ENCODE measurements at places on chromosomes 3 and 15.

DNA sequence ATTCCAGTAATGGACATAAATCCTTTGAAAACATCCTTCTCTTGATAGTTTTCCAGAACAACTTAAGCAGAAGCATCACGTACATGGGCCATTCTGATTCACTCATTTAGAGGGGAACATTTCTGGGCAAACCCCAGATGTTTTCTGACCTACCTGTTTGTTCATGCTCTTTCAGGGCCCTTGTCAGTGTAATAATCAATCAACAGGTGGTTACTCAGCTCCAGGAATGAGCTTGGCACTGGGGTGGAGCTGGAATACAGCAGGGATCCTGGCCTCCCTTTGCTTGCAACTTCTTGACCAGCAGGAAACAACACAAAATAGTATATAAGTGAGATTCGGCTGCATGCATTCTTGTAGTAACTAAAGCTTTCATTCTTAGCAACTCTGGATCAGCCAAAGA is 9.2 kb upstream of the UBE2E1 start:
- DNase-seq: no peak

DNA sequence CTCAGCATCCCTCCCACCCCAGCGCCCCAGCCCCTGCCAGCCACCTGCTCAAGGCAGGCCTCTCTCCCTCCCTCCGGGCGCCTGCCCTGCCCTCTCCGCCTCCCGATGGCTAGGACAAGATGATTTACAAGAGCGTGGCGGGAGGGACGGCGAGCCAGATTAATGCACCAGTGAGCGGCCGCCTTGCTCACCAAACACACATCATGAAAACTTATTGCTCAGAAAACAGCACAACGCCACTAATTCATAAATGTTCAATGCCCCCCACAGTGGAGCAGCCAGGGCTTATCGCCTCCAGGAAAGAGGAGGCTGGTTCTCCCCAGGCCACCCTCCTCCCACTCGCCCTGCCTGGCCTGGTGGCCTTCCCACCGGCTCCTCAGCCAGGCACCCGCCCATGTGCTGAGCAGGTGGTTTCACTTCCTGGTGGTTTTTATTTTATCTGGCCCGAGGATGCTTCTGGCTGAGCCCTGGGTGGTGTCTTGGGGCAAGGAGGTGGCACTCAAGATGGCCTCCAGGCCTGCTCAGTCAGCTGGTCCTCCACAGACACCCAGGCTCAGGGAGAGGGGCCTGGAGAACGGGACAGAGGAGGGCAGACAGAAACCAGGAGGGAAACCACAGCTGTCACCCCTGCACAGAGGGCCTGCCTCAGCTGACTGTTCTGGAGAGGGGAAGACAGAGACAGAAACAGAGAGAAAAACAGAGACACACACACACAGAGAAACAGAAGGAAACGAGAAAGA is 284.9 kb downstream of the UACA start:
- DNase-seq: no peak

- no peak for DNase-seq
Measured at GRCh38 chr15:68802373-68802772, 18.3 kb downstream of the ANP32A start.

DNA sequence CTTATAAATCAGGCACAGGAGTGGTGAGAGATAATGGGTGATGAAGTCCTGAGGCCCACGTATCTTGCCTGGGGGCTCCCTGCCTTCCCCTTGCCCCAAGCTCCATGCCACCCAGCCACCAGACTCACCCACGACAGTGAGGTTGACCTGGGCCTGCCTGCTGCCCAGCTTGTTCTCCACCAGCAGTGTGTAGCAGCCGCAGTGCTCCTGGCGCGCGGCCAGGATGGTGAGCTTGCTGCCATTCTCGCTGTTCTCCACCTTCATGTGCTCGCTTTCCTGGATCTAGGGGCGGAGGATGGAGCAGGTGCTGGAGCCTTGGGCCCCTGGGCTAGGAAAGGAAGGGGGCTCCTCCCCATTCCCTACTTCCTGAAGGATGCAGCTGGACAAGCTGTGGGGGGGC is 79.1 kb upstream of the HACD2 start:
- no peak for DNase-seq

DNA sequence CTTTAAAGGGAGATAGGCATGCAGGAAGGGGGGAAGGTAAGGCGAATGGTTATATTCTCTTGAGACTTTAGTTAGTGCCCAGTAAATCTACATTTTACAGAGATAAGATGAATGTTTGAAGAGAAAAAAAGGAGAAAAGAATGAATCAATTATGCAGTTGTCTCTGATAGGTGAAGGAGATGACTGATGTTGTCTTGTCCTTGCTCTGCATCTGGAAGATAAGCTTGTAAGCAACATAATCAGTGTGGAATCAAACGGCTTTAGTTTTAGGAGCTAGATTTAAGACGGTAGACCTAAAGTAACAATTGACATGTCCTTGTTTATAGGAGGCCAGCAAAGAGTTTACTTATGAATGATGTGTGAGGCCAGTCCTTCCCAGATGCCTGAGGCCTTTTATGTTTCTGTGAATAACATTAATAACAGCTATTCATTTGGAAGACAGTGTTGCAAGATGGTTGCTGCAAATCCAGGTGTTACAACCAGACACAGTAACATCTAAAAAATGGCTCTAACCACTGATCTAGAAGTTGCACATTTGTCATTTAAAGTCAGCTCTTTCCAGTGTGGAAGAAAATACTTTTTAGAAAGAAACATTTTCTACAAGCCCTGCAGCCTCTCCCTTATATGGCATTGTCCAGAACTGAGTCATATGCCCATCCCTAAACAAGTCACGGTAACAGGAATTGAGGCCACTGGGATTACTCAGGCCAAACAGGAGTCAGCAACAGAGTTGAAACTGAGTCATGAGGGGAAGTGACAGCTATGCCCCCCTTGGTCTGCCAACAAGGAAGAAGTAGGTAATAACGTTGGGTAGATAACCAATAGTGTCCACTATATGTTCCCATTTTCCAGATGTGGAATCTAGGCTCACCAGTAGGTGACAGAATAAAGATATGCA is 77.5 kb upstream of the FBN1 start:
- no peak for DNase-seq

DNA sequence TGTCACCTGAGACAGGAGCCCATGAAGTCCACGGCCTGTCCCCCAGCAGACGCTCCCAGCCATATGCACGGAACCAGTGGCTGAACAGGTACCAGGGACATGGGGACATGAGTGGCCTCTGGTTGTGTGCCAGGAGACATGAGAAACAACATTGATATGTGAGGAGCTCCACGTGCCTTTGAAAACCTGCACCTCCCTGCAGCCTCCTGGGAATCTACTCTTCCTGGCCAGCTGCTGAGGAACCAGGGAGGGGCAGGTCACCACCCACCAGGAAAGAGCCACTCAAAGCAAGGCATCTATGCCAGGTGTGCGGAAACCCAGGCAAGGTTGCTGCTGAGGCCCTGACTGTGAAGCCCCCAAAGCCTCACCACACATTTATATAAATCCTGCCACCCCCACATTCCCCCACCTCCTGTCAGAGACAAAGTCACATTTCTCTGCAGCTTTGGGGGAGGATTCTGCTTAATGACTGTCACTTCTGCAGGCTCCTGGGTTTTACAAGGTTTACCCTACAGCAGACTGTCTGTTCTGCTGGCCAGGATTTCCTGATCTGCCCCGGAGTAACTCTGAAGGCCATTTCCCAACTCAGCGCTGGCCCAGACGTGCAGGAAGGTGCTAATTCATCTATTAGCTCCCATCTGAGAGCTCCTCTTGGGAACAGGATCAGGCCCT is 110.8 kb downstream of the ADCY5 start:
- DNase-seq: no peak

DNA sequence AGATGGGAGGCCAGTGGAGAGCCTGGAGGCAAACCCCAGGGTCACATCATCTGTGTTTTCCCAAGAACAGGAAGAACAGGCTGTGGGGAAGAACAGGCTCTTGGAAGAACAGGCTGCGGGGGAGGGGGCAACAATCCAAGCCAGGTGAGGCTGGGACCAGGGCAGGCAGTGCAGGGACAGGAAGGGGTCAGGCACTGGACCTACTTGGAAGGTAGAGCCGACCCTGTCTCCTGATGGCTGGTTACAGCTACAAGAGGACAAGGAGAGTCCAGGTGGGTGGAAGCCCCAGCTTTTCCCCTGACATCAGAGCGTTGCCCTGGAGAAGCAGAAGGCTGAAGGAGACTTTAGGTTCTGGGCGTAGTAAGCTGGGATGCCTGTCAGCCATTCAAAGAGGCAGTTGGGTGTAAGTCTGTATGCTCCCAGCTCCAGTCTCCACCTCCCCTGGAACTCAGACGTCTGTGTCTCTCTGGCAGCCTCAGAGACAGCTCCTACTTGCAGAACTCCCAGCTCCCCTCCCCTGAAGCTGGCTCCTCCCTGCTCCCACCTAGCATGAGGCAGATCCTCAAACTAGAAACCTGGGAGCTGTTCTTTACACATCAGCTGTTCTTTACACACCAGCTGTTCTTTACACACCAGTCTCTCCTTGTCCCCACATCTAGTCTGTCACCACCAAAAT is 130.9 kb downstream of the DNAJB8 start:
- DNase-seq: no peak

GRCh38 chr3:170062769-170063168 is 25.0 kb downstream of the GPR160 start:
- no peak for DNase-seq

- DNase-seq: no peak
Measured at GRCh38 chr3:23387286-23387918, 184.3 kb downstream of the UBE2E2 start.

DNA sequence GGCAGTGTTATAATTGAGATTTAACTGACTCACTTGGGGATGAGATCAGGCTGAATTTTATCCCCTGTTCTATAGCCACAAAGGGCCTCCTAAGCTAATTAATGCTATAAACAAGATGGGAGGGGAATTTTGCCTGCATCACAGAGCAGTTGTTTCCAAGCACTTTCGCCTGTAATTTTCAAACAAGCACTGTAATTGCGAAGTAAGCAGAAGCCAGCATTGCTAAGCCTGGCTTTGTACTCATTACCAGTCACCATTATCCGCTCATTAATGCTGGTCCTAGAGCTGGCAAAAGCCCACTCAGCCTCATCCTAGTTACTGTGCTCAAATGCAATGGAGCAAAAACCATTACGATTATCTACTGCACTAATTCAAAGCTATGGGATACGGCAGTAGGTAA is 356.6 kb upstream of the UBE2E2 start:
- DNase-seq: no peak

- DNase-seq: no peak
Measured at GRCh38 chr3:44991326-44991725, 15.3 kb downstream of the EXOSC7 start.

DNA sequence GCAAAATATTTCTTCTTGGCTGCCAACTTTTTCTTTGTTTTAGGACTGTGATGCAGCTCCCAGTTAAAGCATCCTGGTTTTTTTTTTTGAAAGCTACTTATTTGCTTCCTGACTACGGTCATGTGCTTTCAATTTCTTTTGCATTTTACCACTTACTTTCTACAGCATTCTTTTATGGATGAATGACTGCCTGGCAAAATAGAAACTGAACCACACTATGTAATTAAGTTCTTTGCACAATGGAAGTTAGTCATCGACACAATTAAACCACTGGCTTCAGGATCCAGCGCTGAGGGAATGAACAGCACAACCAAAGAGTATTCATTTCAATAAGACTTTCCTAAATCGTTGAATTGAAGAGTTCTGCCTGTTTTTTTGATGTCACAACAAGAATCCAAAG is 82.2 kb upstream of the EPHA3 start:
- DNase-seq: no peak

Measured in activated naive CD8-positive, alpha-beta T cell treated with anti-CD3 and anti-CD28 coated beads, Interleukin-2, amount 50 U/mL, for 16 hours (primary cell).